ENCODE measurements at places on chromosomes 1 and 21.

GRCh38 chr1:208724079-208724478 is 479.9 kb upstream of the PLXNA2 start:
- DNase-seq: no peak

- no peak for DNase-seq
Observed at GRCh38 chr1:187985897-187986654, 1157.3 kb downstream of the PLA2G4A start.

GRCh38 chr1:200929530-200930278 is 35.0 kb downstream of the INAVA start:
- DNase-seq: no peak

- no peak for DNase-seq
Observed at GRCh38 chr21:20779321-20779720, 218.9 kb upstream of the NCAM2 start.

GRCh38 chr21:41903559-41904351 is 24.6 kb upstream of the PRDM15 start:
- no peak for DNase-seq

DNA sequence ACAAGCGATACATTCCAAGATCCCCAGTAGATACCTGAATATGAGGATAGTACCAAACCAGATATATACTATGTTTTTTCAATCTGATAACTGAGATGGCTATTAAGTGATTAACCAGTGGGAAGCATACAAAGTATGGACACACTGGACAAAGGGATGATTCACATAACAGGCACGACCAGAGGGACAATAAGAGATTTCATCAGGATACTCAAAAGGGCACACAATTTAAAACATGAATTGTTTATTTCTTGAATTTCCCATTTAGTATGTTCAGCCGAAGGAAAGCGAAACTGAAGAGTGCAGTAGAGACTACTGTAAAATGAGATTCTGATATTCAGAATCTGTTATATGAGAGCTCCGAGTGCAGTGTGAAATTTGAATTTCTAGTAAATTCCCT is 10.6 kb downstream of the ZZZ3 start:
- DNase-seq: no peak

DNA sequence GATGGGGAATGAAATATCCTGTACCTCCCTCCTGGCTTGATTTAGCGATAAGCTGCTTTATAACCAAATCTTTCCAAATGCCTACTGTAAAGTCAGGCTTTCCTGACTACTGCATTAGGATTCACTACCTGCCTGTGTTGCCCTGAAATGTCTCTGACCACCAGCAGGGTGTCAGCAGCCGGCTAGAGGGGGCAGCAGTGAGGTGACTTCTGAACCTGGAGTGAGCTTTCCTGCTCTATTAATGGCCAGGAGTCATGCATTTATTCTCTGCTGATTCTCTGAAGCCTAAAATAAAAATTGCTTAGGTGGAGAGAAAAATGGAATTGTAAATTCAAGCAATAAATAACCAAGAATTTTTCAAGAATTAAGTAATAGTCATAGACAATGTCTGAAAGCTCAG is 2.5 kb downstream of the BACE2 start:
- DNase-seq: peak; percentile 30

DNA sequence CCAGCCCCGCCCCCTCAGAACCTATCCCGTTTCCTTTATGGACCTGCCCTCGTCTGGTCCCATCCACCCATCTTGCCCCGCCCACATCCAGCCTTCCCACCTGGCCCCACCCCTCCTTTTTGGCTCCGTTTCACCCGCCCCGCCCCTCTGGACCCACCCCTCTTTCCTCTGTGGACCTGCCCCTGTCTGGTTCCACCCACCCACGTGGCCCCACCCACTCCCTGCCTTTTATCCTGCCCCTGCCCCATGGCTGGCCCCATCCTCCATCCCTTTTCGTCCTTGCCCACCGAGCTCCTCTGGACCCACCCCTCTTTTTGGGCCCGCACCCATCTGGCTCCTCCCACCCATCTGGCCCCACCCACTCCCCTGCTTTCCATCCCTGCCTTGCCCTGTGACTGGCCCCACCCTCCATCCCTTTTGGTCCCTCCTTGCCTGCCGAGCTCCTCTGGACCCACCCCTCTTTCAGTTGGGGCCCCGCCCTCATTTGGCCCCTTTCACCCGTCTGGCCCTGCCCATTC is 177.3 kb downstream of the CAMTA1 start:
- DNase-seq: peak; percentile 63

DNA sequence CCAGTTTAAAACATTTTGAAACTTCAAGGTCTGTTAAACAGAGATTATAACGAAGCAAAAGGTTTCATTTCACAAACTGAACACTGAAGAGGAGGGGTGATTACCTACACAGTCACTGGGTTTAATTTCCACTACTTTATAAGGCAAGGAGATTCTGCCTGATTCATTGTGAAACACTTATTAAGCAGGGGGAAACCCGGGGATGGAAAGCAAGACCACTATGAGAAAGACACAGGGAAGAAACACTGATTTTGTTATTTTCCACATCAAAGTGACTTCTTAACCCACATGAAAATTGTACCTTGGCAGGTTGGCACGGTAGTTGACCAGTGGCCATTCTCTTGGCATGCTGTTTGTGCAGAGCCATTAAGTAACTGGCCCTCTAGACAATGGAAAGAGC is 8.1 kb upstream of the F5 start:
- no peak for DNase-seq

DNA sequence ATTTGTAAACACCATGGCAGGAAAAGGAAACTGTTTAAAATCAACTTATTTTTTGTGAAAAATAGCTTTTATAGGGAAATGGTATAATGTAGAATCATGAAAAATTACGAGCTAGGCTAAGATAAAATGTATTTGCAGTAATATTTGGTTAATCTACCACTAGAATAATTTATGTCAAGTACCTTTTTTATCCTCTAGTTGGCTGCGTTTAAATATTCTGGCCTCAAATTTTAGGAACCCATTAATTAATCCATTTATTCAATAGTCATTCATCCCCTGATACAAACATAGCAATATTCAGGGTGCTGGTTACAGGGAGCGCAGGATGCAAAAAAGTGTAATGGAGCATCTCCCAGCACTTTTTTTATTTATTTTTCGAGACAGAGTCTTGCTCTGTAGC is 8.6 kb upstream of the IER5 start:
- DNase-seq: no peak

- DNase-seq: no peak
Observed at GRCh38 chr1:160053548-160054365, 16.2 kb downstream of the KCNJ10 start.

DNA sequence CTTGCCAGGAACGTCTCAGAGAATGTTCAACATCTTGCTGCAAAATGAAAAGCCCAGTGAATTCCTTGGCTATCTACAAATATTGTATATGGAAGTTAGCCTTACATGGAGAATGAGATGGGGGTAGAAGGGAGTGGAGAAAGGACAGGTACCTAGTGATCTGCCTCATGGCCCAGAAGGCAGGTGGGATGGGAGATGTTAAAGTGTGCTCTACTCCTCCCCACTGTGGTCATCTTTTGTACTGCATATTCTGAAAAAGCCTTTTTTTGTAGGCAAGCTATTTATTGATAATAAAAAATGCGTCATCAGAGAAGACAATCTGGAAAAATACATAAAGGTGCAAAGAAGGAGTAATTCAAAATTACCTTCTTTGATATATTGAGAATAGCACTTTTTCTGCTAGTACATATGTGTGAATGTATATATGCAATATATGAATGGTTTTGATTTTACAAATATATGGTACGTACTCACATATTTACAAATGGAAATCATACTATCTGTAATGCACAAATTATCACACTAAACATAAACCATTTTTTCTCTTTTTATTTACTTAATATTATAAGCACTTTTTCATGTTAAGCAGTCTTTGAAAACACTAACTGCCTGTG is 19.1 kb upstream of the SLC5A9 start:
- peak; percentile 30 for DNase-seq

GRCh38 chr1:90800012-90800717 is 83.1 kb upstream of the BARHL2 start:
- no peak for DNase-seq

DNA sequence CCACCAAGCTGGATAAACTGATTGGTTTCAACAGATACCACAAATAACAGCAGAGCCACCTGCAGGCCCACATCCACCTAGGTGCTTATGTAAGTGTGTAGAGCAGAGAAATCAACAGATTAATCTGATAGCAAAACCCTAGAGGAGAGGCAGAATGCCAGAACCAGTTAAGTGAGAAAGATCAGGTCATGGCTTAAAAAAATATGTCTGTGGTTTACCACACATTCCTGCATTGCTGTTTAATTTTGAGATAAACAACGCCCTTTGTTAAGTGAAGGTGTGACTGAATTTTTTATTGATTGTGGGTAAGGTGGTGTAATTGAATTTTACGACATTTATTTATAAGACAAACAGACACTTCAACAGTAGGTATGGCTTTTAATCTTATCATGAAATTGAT is 21.2 kb downstream of the CRNN start:
- peak; percentile 99 for DNase-seq

DNA sequence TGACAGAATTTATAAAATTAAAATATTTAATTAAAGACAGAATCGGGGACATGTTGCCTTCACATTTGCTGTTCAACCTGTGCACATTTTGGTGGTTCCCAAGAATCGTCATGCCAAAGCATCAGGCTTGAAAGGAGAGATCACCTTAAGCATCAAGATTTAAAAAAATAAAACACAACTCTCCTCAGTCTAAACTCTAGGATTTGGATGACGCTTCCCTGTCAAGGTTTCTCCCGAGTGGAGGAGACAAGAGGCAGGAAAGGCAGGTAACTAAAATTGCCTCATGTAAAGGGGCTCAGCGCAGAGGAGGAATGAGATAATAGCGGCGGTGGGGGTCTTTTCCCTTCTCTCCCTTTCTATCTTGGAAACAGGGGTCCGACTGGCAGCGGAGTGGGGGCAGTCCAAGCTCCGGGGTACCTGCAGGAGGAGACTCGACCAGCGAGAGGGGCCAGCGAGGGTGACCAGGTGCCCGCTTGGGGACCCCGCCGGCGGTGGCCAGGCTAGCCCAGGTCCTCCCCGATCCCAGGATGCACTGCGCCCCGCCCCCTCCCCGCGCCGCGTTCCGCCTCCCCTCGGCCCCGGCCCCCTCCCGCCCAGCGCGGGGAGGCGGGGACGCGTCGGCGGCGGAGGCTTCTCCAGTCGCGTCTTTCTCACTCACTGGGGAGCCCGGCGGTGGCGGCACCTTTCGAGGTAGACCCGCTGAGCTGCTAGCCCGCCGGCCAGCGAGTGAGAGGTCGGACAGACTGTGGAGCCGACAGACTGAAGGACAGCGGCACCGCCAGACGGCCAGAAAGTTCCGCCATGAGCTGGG is at the start of gene FNBP1L:
FNBP1L (plus strand) TSS at position 638 of the 811 bp plus-strand sequence; CDS start at position 802, 164 bp downstream.
- DNase-seq: peak; percentile 51

DNA sequence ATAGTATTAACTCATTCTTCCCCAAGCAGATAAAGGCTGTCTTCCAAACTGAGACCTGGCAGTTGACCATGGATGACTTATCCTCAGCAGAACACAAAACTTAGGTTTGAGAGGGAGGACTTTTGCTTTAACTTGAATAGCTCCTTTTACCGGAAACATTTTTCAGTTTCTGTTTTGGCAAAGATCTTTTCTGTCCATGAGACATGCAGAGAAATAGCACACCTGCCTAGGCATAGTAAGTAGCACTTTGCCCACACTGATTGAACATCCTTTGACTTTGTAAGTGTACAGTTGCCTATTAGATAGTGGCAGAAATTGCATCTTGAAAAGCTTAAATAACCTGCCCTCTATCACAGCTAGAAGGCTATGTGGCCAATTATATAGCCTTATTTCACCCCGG is 1962.5 kb downstream of the MRPL39 start:
- no peak for DNase-seq

- DNase-seq: no peak
Observed at GRCh38 chr1:109985247-109986053, 885 bp downstream of the AHCYL1 start.

- DNase-seq: no peak
Observed at GRCh38 chr1:201396861-201397464, 2.2 kb downstream of the LAD1 start.

Data from Jurkat, Clone E6-1 (cell line).